ENCODE measurements at places on chromosomes 7 and 10.

DNA sequence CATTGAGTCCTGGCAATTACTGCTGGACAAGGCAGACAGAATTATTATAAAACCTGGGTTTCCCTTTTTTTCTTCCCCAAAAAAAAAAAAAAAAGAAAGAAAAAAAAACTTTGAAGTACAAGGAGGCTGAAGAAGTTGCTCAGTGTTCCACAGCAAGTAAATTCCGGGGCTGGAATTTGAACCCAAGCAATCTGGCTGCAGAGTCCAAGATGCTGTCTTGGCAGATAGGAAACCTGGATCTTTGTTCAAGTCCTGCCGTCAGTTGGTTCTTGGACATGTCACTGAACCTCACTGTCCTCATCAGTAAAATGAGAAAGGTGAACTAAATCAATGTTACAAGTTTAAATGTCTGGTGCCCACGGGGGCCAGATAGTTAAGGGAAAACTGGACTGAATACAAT lies 35.3 kb downstream of the ARID5B start:
- no peak for DNase-seq

- no peak for DNase-seq
Measured at GRCh38 chr7:136958016-136958415, 89.6 kb downstream of the CHRM2 start.

GRCh38 chr7:151902311-151902710 lies 25.4 kb upstream of the PRKAG2 start:
- DNase-seq: no peak

- no peak for DNase-seq
Measured at GRCh38 chr10:52208365-52208764, 105.7 kb upstream of the DKK1 start.

- DNase-seq: no peak
Measured at GRCh38 chr7:92717623-92717992, 118.8 kb downstream of the CDK6 start.
